NCI-H524 treated with DMSO at 0.1 percent for 48 hours (cell line): ENCODE measurements at places on chromosomes 3 and 15.

DNA sequence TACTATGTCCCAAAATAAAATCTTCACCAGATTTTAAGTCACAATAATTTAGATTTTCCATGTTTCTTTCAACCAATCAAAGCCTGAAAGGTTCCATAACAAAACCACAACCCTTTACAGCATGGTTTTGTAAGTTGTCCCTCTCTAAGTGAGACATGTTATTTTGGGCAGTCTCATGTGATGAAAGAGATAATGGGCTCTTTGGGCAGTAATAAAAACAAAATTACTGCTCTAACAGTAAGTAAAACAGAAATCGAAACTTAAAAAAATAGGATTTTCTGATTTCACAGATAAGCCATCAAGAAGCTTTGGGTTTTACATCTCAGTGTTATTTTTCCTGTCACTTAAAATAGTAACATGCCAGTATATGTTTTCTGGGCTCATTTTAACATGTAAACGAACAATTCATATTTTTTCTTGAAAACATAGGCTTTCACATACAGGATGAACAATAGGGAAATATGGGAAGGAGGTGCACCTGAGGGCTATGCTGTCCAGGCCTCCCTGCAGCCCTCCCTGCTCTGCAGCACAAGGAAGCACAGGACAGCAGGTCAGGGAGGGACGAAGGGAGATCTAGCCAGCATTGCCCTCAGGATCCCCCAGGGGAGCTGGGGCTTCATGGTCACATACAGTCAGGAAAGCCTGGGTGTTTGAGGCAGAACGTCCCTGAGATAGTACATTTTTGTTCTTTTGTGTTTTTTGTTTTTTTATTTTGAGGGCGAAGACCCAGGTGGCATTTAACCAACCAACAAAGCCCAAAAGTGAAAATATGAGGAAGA lies 157.4 kb downstream of the SHOX2 start:
- DNase-seq, result no peak

- DNase-seq, result no peak
Measured at GRCh38 chr3:119690043-119690656, 12.7 kb upstream of the CFAP91 start.

- DNase-seq, result no peak
Measured at GRCh38 chr3:81920816-81921215, 159.4 kb upstream of the GBE1 start.

DNA sequence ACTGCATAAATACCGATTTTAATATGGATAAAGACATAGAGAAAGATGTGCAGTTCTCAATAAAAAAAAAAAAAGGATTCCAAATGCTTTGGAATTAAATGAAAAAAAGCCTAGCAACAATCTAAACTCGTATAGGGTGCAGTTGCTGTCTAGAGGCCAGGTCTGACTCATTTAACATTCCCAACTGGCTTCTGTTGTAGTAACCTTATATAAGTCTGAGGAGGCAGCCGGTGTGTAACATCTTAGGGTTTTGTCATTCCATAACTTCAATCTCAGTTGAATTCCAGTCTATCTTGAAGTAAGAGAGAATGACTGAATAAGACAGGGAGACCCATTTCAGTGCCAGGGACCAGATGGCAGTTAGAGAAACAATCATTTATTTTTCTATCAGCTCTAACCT lies 6.5 kb downstream of the PDCD10 start:
- DNase-seq, result no peak

DNA sequence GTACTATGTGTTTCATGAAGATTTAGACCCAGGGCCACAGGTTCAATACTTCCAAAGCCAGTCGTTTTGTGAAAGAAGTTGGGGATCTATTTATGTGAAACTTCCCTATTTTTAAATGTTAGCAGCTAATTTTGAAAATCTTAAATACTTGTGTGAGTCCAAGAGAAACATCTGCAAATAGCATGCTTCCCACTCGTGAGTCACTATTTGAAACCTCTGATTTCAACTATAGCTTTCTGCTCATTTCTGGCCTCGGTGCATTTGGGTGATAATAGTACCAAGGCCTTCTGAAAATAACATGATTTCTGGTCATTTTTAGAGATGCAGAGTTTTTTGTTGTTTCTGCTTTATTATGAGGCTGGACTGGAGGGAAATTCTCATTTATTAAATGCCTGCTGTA lies 110.0 kb downstream of the OPA1 start:
- DNase-seq, result no peak

GRCh38 chr3:155495387-155495786 lies 201.9 kb upstream of the STRIT1 start:
- DNase-seq, result no peak

- no peak for DNase-seq
Measured at GRCh38 chr3:47565734-47566550, 12.7 kb downstream of the CSPG5 start.

DNA sequence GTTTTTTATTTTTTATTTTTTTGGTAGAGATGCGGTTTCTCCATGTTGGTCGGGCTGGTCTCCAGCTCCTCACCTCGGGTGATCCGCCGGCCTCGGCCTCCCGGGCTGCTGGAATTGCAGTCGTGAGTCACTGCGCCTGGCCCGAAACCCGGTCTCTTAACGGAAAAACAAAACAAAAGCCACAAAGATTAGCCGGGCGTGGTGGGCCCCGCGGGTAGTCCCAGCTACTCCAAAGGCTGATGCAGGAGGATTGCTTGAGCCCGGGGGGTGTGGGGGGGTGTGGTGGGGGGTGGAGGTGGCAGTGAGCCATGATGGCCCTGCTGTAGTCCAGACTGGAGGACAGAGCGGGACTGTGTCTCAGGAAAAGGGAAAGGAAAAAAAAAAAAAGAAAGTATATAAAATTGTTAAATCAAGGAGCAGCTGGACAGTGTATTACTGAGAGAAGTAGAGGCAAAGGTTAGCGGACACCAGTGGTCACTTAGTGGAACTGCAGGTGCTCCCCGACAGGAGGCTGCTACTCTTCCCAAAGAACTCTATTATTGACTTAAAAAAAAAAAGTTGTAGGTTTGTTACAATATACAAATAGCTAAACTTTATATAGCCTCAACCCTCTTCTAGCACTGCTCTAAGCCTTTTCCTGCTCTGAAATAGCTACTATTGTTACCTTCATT lies 30.3 kb upstream of the TUBGCP5 start:
- no peak for DNase-seq

- no peak for DNase-seq
Measured at GRCh38 chr15:52234596-52235541, 43.7 kb upstream of the GNB5 start.
